ENCODE measurements at places on chromosomes 7 and 10.

DNA sequence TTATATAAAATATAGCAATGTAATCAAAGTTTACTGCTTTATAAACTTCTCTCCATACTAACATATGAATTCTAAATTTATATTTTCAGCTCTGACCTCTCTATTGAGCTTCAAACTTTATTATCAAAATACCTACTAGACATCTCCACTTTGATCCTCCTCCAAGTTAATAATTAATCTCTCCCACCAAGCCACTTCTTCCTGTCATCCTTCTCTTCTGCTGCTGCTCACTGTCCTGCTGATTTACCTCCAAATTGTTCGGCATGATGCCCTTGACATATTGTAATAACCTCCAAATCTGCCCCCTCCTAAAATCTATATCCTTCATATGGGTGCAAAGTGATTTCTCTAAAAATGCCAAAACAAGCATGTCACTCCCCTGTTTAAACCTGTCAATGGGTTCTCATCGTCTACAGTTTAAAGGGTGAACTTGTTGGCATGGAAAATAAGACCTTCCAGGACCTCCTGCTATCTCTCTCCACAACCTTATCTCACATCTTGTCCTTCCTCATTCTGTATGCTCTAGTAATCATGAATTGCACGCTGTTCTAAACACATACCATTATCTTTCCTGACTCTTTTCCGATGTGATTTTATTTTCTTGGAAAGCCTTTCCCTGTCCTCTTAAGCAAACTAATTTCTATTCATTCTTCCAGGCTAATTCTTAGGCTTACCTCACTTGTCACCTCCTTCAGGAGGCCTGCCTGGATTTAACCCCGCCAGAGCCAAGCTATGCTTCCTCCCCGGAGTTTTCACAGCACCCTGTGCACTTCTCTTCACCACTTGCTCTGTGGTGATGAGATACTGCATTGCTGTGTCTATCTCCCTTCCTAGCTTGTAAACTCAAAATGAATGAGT lies 52.1 kb upstream of the STK17A start:
- DNase-seq: no peak

DNA sequence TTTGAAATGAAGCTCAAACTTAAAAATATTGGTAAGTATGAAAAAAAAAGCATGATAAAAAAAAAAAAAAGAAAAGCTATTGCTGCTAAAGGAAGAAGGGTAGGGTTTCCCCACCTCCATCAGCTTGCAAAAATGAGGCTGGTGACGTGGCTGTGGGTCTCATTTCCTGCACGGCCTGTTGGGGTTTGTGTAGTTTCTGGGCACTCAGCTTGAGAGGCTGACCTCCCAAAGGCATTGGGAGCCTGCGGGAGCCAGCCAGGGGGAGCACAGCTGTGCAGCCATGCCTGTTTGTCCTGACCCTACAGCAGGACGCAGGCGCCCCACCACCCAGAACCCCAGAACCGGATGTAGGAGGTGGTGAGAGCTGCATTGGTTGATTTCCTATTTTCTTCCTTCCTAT lies 48.8 kb upstream of the CARD11 start:
- DNase-seq: peak; percentile 50

DNA sequence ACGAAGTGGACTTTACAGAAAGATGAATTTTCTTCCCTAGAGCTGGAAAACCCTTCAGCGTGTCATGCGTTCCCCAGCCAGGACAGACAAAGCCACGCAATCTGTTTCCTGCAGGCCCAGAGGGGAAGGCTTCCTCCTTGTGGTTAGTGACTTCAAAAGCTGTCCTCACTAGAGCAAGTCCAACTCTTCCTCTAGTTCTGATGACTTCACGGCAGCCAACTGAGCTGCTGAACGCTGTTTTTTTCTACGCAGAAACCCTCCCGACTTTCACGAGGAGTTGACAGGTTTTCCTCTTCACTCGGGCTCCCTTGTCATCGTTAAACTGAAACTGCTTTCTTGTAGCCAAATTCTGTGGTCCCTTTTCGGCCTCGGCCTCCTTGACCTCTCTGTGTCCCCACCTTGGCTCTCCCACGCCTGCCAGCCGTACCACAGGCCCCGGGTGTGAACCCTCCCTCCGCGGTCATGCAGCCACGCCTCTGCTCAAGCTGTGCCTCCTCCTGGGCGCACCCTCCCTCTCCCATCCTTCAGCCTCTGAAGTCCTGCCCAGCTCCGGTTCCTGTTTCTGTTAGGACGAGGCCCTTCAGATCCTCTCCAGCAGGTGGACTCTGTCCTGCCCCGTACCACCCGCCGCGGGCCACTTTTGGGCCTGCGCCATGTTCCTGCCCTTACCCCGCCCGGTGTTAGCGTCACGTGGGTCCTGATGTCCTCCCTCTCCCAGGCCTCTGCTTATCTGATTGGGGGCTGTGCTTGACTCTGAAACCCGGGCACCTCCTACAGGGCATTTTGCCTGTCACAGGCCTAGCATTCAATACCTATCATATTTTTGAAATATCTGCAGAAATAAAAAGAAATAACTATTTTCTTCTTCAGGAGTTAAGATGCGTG lies 39.3 kb downstream of the CUX1 start:
- peak; percentile 79 for DNase-seq

GRCh38 chr10:133440633-133441285 lies 13.0 kb upstream of the SCART1 start:
- no peak for DNase-seq

- no peak for DNase-seq
Measured at GRCh38 chr10:85791818-85792532, 574.6 kb downstream of the GRID1 start.

- DNase-seq: no peak
Measured at GRCh38 chr7:29612596-29612995, 49.0 kb downstream of the PRR15 start.
